NCI-H1417 (cell line): ENCODE measurements at places on chromosomes 2 and 18.

DNA sequence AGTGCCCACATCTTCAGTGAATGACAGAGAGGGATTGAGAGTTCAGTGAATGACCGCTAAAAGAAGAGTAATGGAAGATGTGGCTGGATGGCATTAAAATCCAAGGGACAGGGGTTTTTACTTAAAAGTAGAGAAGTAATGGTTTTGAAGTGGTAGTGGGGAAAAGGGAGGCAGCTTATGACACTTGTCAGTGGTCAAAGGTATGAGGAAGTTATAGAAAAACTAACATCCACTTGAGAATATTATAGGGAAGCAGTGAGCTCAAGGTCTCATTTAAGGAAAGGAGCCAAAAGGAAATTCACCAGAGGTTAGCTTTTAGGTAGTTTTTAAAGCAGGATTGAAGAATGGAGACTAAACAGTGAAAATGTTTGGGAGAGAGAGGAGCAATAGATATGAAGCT lies 24.3 kb downstream of the CDK15 start:
- no peak for DNase-seq

DNA sequence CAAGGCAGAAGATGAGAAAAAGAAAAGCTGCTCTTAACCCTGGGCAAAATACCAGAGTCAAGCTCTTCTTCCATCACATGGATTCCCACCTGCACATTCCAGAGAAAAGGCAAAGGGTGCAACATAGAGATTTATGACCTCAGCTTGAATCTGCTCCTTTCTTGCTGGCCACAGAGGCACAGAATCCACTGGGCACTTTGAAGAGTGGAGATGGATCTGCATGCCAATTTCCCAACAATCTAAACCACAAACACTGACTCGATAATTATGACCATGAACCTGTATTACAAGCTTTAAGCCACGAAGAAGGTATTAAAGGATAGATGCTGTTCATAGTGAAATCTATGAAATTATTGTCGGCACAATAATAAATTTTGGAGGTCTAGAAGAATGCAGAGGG lies 237.3 kb downstream of the PID1 start:
- DNase-seq: no peak

DNA sequence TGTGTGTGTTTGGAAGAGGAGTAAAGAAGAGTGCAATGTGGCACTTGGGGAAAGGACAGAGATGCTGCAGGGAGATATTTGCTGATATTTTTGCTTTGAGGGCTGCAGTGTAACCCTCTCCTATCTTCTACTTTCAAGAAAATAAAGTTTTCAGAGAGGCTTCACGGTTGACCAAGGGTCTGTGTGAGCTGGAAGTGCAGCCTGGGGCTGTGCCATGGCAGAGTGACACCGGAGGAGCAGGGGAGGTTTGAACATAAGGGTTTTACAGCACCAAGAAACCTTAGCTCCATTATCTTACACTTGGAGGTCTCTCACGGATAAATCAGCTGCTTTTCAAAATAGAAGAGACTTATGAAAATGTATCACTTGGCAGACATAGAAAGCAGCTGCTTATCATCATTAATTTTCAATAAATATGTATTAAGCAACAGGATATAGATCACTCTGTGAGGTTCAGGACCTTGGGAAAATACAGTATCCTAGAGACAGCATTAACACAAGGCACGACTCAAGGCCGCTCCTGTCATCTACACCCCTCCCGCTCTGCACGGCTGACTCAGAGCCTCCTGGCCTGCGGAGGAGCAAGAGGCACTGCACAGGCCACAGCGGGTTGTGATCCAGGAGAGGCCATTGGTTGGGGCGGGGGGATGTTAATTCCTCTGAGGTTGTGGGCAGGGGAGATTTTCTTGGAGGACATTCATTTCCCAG lies 127.8 kb downstream of the COPS8 start:
- no peak for DNase-seq

GRCh38 chr2:63850649-63851048 lies 9.0 kb downstream of the UGP2 start:
- DNase-seq: no peak

DNA sequence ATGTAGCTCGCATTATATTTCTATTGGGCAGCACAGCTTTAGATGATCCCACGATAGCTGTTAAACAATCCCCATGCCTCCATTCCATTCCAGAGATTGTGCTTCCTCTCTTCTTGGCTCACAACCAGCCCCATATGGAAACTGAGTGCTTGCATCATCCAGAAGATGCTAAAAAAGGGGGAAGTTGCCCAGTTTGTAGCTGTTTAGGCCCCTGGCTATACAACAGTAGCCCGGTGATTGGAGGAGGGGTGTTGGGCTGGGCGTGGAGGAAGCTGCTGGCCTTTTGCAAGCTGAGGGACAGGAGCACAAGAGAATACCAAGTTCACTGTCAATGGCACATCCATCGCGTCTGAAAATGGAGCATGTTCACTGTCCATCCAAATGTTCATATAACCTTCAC lies 360.2 kb downstream of the ALK start:
- DNase-seq: no peak

DNA sequence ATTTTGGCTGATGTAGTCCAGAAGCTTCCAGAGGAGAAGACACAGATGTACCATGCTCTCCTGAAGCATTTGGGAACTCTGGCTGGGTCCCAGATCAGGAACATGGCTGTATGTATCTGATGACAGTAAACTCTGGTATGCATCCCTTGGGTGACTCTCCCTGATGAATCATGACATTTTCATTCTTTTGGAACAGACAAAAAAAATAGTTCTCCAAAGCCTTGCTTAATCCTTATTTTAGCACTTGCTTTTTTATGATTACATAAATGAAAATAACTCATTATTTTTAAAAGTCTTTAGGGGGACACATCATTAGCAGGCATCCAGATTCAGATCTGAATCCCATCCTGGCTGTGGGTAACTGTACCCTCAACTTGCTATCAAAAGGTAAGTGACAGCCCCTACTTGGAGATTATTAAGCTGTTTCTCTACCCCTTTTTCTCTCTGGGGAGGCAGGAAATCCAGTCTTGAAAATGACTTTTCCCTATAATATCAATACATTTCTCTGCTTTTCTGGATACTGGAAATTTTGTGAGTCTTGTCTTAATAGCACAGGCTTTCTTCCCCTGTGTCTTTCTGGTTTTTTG lies 23.3 kb downstream of the AOX1 start:
- DNase-seq: no peak

GRCh38 chr2:124524155-124524915 lies 499.2 kb downstream of the CNTNAP5 start:
- DNase-seq: no peak

GRCh38 chr2:232418466-232419244 lies 12.0 kb downstream of the ALPG start:
- DNase-seq: peak; percentile 70

DNA sequence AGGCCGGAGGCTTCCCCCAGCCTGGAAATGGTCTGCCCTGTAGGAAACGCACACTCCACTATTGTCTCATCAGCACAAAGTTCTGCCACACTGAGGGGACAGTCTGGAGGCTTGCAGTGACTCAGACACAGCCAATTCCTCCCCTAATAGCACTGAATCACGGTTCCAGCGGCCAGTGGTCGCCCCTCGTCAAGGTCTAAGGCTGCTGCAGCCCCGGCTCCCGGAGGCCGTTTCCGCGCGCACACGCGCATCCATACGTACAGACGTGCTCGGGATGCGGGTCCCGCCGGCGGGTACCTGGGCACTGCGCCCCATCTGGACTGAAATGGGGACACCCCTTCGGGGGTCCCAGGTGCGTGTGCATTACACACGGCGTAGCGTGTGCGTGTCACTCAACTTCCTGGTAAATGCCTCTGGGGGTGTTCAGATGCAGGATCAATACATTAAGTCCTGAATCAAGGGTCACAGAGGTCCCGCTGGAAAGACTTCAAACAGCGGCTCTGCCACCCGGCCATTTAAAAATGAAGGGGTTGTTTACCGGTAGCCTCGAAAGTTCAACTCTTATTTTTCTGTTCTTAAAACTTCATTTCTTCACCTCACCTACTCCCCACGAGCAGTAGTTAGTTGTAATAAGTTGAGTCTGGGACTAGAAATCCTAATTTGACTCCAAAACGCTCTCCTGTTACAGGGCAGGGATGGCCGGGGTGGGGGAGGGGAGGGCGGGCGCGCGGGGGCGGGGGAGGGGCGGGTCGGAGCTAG lies 572 bp upstream of the ZNF516 start:
- DNase-seq: peak; percentile 88

GRCh38 chr2:183866666-183867065 lies 731.7 kb upstream of the ZNF804A start:
- DNase-seq: no peak

DNA sequence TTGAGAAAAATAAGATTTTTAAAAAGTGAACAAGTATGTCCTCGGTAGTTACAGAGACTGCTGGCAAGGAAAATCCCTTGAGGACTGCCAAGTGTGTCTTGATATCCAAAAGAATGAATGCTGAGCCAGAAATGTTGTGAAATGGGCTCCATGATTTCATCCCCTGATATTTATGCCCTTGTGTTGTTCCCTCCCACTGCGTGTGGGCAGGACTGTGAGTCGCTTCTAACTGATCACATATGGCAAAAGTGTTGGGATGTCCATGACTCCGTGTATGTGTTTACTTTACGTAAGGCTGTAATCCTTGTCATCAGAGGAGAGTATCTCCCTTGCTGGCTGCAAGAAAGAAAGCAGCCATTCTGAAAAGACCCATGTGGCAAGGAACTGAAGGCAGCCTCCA lies 285.1 kb downstream of the SS18 start:
- DNase-seq: no peak

- DNase-seq: no peak
Observed at GRCh38 chr2:124402274-124402673, 377.2 kb downstream of the CNTNAP5 start.
